Testis (tissue), 5 donors: ENCODE measurements at places on chromosomes 12 and 14. TPM values are rescaled to one million over a fixed set of nuclear protein-coding genes. Genes with fewer than 3 reads are reported as not detected.
A peak's percentile ranks its signal among the peaks of the same experiment; 100 is the strongest.

GRCh38 chr14:100988011-100988410 lies 84.5 kb upstream of the RTL1 start:
- no peak for DNase-seq

DNA sequence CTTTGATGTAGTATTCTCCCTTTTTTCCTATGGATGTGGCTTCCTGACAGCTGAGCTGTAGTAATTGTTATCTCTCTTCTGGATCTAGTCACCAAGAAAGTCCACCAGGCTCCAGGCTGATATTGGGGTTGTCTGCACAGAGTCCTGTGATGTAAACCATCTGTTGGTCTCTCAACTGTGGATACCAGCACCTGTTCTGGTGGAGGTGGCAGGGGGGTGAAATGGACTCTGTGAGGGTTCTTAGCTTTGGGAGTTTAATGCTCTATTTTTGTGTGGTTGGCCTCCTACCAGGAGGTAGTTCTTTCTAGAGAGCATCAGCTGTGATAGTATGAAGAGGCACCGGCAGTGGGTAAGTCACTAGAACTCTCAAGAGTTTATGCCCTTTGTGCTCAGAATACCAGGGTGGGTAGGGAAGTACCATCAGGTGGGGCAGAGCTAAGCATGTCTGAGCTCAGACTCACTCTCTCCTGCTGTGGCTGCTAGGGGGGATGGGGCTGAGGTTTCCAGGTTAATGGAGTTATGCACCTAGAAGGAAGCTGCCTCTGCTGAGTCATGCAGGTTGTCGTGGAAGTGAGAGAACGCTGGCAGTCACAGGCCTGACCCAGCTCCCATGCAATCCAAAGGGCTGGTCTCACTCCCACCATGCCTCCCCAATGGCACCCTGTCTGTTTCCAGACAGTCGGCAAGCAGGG lies 3.0 kb upstream of the TAS2R14 start:
- no peak for DNase-seq

DNA sequence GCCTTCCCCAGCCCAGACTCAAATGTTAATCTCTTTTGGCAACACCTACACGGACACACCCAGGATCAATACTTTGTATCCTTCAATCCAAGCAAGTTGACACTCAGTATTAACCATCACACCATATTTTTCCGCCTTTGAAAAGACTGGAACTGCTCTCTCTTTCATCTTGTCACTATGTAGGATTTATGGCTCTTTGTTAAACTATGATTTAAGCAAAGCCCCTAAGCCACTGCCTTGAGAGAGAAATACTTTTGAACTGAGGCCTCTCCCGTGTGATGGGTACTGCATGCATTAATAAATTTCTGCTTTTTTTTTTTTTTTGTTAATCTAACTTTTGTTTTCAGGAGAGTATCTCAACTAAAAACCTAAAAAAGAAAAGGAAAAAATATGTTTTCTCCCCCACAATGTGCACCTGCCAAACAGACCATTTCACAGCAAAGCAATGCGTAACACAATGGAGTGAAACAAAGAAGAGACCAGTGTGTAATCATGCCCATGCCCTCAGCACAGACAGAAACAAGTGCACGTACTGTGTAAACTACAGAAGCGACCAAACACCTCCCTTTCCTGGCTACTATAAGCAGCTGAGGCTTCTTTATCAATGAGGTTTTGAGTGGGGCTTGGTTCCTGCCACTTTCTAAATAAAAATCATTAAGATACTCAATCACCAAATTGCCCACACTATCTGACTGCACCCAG lies 28.3 kb upstream of the ETFBKMT start:
- DNase-seq, result no peak

- no peak for DNase-seq
Observed at GRCh38 chr12:103879878-103880277, 38.8 kb upstream of the NT5DC3 start.

DNA sequence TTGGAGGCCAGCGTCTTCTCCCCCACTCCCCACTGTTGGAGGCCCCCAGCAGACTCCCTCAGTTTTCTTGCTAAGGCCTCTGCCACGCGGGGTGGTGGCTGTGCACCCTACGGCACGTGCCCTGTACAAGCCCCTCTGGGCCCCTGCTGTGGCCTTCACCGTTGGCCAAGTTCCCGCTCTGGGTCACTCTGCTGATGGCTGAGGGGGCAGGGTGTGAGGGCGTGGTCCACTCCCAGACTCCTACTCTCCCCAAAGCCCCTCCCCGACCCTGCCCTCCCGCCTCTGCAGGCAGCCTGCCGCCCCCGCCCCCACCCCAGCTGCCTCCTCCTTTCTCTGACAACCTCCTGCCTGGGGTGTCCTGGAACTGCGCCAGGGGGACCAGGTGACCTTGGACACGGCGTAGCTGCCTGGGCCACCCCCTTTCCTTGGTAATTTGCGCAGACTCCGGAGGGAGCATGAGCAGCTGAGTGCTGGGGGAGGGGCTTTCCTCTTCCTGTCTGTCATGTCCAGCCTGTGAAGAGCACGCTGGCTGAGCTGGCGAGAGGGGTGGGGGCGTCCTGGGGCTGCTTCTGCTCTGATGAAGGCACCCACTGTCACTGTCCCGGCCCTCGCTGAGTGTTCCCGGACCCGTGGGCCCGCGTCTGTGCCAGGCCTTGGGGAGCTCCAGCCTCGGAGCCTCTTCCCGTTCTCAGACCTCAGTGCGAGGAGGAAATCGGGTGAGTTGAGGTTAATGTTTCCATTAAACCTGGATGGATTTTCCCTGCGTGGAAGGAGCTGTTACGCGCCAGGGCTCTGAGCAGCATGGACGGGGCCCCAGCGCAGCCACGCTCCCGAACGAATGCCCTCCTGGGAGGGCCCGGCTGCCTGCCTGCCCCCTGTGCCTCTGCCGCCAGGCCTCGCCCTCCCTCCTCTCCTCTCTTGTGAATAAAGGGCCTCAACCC lies 85.0 kb downstream of the KIF26A start:
- DNase-seq, result peak; percentile 53

GRCh38 chr14:70943838-70944237 lies 36.6 kb downstream of the PCNX1 start:
- no peak for DNase-seq

- no peak for DNase-seq
Observed at GRCh38 chr12:128660532-128661225, 163.1 kb downstream of the SLC15A4 start.

- no peak for DNase-seq
Observed at GRCh38 chr14:81519200-81520011, 14.2 kb downstream of the SEL1L start.

DNA sequence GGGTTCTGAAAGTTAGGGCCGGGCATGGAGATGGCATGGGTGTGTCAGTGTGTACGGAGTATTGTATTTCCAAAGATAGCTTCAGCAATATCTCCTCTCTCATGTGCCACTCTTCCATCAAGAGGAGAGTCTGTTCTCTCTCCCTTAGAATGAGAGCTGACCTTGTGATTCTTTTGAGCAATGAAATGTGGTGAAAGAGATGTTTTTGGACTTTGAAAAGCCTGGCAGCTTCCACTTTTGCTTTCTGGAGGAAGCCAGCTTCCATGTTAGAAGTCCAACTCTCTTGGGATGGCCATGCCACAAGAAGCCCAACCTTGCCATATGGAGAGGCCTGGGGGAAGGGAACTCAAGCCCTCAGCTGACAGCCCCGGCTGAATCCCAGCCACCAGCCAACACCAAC lies 72.4 kb upstream of the GZMB start:
- DNase-seq, result no peak

- DNase-seq, result no peak
Observed at GRCh38 chr12:1523558-1524050, 70.8 kb downstream of the FBXL14 start.

DNA sequence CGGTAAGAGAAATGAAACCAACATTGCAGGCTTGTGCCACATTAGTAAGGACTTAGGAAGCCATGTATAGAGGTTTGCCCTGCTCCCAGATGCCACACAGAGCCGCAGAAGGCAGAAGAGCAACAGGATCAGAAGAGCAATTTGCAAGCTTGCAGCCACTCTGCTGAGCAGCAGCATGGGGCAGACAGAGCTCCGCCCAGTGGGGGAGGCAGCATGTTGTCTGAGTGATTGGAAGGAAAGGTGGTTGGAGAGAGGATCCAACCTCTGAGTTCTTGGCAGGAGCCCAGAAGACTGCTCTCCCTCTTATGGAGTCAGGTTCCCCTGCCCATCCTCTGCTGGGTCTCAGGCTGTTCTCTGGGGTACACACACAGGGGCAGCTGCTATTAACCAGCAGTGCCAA lies 2.3 kb upstream of the KRT6A start:
- peak; percentile 38 for DNase-seq

DNA sequence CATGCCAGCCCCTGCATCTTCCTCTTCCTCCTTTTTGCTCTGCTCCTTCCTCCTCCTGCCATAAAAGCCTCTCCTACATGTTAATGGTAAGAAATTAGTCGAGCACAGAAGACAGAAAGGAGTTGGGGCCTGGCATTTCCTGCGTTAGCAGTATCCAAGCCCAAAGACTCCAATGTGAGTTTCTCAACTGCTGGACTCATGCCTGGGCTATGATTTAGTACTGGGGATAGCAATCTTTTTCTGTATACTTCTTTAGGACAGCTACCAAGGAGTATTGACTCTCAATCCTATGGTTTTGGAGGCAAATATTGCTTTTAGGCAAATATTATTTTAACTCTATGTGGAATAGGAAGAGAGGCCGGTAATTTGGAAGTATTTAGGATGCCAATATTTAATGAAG lies 18.0 kb upstream of the SLC38A4 start:
- DNase-seq, result no peak

GRCh38 chr12:29505122-29505521 lies 7.6 kb upstream of the OVCH1 start:
- DNase-seq, result no peak

GRCh38 chr12:115988212-115988611 lies 289.3 kb downstream of the MED13L start:
- no peak for DNase-seq

GRCh38 chr14:85024931-85025330 lies 505.0 kb upstream of the FLRT2 start:
- DNase-seq, result no peak

Gene LIN7A
- 48.6 TPM for polyA plus RNA-seq

Gene SAMD15
- polyA plus RNA-seq, result 31.3 TPM

Gene PDE3A
- 2.7 TPM for polyA plus RNA-seq

Gene SETD1B
- 18.9 TPM for polyA plus RNA-seq

Gene PRB2
- 1.3 TPM for polyA plus RNA-seq

Gene CHD8
- 67.3 TPM for polyA plus RNA-seq

Gene WNT1
- 0.62 TPM for polyA plus RNA-seq

Gene UTP20
- 12.7 TPM for polyA plus RNA-seq

Gene IL31
- 0.38 TPM for polyA plus RNA-seq

Gene ACRBP
- 715 TPM for polyA plus RNA-seq

Gene RERGL
- 7.6 TPM for polyA plus RNA-seq

Gene COL2A1
- 2.8 TPM for polyA plus RNA-seq

Gene SIX4
- polyA plus RNA-seq, result 1.6 TPM

Gene ARL6IP4
- polyA plus RNA-seq, result 210 TPM

Gene LTB4R2
- polyA plus RNA-seq, result 4.2 TPM
